ENCODE measurements at places on chromosomes 3 and 15.
A peak's percentile ranks its signal among the peaks of the same experiment; 100 is the strongest.

DNA sequence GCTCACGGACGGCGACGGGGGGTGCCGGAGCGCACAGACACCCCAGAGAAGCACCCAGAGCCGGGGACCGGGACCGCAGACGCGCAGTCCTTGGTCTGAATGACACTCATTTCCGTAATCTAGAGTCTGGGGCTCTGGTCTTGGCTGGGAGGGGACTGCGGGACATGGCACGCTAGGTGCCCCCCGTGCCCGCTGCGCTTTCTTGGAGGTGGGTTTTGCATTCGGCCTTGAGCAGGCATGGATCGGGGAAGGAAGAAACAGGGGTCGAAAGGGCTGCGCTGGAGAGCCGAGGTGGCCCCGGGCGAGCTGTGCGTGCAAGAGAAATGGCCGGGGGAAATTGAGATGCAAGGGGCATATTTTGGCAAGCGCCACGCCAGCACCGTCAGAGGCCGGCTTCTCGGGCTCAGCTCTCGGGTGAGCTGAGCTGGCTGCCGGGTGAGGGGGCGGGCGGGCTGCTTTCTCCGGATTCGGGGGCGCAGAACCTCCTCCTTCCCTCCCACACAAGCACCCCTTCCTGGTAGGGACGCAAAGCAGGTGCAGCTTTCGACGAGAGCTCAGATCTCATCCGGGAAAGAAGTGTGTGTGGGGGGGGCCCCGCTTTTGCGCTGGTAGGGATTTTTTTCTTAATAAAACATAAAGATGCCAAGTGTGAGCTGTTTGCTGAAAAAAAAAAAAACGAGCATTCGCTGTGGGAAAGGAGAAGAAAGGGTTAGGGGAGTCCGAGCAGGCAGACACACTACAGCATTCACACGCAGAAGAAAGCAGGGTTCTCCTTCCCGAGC lies 963 bp upstream of the NTRK3 start:
- DNase-seq = no peak

GRCh38 chr15:67082007-67082536 lies 16.7 kb downstream of the SMAD3 start:
- DNase-seq = no peak

GRCh38 chr15:41564286-41564959 lies 5.4 kb downstream of the TYRO3 start:
- no peak for DNase-seq

GRCh38 chr3:187770224-187770623 lies 25.0 kb upstream of the BCL6 start:
- DNase-seq = no peak

GRCh38 chr15:70869346-70869745 lies 15.4 kb upstream of the LARP6 start:
- DNase-seq = no peak

DNA sequence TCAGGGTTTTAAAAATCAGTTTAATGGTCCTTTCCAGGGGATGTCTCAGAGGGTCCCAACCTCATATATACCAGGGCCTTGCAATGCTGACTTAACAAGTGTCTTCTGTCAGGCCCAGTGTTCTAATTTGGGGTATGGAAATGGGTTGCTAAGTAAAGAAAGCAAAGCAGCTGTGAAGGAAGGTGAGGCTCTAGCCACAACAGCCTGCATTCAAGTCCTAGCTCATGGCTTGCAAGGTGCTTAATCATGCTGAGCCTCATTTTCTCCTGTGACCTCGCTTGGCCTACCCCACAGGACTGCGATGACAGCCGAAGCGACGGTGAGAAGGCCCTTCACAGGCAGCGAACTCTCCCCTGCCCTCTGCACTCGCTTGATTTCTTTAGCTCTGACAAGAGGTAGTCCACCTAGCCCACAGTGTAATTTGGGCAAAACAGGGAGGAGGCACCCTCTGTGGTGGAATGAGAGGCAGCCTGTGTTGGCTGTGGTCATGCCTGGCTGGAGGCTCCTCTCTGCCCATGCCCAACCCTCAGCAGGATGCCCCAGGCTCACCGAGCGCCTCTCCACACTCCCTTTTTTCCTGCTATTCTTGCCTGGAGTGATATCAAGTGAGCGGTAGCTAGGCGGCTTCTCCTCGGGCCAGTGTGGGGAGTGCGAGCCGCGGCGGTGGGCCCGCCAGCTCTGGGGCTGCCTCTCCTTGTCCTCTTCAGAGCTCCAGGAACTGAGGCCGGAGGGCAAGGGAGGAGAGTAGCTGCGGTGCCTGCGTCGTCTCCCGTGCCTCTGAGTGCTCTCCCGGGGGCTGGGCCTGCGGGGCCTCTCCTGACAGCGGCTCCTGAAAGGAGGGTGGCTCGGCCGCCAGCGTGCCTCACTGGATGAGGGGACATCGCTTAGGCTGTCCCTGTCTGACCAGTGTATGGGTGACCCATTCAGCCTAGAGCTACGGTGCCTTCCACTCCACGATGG lies 29.2 kb downstream of the ILDR1 start:
- DNase-seq = peak; percentile 75

DNA sequence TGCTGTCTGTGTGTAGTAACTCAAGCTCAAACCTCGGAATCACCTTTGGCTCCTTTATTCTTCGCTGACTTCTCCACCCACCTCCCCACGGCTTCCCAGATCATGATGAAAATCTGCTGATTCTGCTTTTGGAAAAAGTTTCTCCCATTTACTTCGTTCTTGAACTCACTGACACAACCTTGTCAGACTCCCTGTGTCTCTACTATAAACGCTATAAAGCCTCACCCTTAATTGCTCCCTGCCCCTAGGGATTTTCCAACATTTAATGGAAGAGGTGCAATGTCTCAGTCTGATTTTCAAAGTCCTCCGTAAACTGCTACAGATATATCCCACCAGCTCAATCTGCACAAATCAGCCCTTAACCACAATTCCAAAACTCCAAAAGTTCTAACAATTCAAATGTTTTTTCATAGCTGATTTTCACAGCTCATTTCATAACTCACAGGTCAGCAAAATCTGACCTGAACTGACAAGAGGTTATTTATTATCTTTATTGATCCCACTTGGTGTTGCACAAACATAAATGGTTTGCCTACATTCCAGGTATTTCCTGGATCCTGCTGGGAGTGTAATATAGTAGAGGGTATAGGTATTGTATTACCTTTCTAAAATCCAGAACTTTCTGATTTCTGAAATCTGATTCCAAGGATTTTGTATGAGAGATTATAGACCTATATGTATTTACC lies 129.4 kb downstream of the PLD1 start:
- no peak for DNase-seq

DNA sequence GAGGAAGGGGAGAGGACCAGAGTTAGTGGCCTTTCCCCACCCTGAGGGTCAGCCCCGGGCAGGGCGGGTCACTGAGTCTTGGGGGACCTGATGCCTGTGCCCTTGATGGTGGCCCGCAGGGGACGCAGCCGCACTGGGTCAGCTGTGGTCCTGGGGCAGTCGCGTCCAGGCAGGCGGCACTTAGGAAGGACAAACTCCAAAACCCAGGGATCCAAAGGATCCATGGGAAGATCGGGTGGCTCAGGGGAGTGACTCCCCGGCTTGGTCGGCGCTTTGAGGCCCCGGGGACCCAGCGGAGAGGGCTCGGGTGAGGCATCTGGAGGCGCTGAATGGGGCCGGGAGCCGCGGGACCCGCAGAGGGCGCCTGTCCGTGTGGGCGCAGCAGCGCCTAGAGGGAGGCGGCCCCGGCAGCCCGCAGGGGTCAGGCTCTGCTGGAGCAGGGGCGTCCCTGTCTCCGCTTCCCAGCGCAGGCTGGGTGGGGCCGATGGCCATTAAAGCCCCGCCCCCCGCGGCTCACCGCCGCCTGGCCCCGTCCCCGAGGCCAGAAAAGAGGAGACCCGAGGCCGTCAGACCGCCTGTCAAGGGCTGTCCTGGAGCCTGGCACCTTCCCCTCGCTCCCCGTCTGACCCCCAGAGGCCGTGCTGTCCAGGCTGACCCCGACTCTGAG lies 17.5 kb downstream of the CIDEC start:
- no peak for DNase-seq

DNA sequence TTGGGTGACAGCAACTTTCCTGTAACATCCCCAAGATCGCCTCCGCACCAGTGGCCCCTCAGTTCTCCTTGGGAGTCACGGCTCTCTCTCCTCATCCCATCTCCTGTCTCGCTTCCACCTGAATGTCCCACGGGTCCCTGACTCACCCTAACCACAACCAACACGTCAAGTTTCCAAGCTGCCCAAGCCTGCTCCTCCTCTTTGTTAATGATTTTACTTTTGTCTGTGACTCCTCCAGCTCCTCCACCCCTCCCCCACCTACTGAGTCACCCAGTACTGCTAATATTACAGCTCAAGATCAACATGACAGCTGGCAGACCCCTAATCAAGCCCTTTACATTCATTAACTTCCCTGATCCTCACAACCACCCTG lies 39.3 kb downstream of the BDH1 start:
- DNase-seq = no peak
